Lower leg skin (tissue), 4 donors: ENCODE measurements at places on chromosomes 2 and 18. TPM values are rescaled to one million over a fixed set of nuclear protein-coding genes. Genes with fewer than 3 reads are reported as not detected.
A peak's percentile ranks its signal among the peaks of the same experiment; 100 is the strongest.

VWC2L gene
- total RNA-seq, result not detected

TCF23 gene
- total RNA-seq, result not detected

CXCR1 gene
- total RNA-seq, result not detected

ELOA2 gene
- total RNA-seq, result not detected

SLC30A3 gene
- total RNA-seq, result 0.15 TPM

GRCh38 chr2:190880378-190881083 is at the start of gene GLS:
Gene GLS, plus strand, starts transcription at chr2:190880821. Its CDS starts 264 bp downstream, at chr2:190881085.
- DNase-seq, result peak; percentile 97

- DNase-seq, result no peak
These were observed 1094.7 kb upstream of the KLHL29 start for GRCh38 chr2:22290302-22290701.

- DNase-seq, result peak; percentile 67
These were observed 49.6 kb upstream of the ITSN2 start for GRCh38 chr2:24409700-24410556.

DNA sequence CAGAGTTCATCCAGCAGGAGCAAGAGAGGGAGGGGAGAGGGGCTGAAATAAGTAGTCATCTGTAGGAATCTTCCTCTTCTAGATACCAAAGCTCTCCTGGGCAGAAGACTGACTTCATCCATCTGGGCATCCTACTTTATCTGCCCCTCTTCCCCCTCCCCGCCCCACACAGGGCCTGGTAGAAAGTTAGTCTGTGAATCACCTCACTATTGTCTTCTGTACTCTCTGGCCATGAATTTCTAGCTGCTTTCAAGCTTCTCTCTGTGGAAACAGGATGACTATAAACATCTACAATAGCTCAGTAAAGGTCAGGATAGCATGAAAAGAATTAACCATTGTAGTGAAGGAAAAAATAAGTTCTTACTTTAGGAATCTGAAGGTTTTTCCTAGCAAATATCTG is 47.7 kb upstream of the RNU4ATAC start:
- DNase-seq, result no peak

GRCh38 chr2:30756051-30756719 is 51.1 kb downstream of the CAPN13 start:
- no peak for DNase-seq

DNA sequence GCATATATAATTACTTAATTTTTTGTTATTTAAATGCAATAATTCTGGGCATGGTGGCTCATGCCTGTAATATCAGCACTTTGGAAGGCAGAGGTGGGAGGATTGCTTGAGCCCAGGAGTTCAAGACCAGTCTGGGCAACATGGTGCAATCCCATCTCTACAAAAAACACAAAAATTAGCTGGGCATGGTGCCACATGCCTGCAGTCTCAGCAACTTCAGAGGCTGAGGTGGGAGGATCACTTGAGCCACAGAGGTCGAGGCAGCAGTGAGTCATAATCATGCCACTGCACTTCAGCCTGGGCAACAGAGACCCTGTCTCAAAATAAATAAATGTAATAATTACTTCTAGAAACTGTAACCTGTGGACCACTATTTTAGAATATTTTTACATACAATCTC is 21.5 kb upstream of the TMEM87B start:
- no peak for DNase-seq

GRCh38 chr2:201183365-201183727 is 405 bp downstream of the CASP10 start:
- DNase-seq, result no peak
